Foreskin fibroblast (primary cell): ENCODE measurements at places on chromosomes 7 and 10.
A peak's percentile ranks its signal among the peaks of the same experiment; 100 is the strongest.

DNA sequence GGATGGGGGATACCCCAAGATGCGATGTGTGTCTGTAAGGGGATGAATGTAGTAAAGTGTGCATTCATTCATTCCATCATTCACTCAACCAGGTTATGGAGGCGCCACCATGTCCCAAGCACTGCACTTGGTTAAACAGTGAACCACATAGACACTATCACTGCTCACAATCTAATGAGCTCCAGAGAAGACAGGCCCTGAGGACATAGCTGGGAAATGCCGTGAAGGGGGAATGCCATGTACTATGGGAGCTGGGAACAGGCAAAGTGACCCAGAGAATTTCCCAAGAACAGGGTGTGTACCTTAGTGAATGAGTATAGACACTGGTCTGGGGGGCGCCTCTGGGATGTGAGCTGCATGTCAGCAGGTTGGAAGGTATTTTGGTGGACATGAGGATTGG is 44.5 kb upstream of the LBX1 start:
- no peak for DNase-seq

DNA sequence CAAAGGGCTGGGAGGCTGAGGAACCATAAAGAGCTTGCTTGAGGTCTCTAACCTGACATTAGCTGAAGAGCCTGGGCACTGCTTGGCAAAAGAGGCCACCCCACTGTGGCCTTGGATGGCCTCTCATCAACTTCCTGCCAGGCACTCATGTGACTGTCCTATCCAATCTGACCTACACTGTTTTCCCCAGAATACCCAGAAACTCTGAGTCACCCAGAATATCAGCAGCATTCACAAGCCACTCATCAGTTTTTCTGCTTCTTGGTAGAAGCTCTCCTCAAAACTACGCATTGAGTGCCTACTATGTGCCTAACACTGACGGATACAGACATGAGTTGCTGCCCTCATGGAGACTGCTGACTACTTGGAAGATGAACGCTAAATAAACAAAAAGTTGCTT is 4.1 kb upstream of the NT5C2 start:
- peak; percentile 85 for DNase-seq

- peak; percentile 64 for DNase-seq
Observed at GRCh38 chr10:17026686-17027485, 102.7 kb downstream of the CUBN start.

DNA sequence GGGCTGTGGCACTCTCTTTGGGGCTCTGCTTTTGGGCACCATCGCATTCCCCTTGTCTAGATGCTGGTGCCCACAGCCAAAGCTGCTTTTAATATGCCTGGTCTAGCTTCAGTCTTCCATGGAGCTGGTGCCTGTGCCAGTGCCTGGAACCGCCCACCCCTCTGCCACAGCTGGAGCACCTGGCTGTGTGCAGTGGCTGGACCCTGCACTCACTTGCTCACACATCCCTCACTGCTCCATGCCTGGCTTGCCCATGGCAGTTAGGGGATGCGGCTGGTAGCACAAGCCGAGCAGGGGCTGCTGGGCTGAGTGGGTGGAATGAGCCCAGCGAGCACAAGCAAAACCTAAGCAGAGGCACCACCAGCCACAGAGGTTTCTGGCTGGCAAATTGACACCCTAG is 1145.9 kb upstream of the LRRTM3 start:
- no peak for DNase-seq

GRCh38 chr10:117653170-117653515 is 110.6 kb downstream of the EMX2 start:
- DNase-seq = peak; percentile 87

- DNase-seq = peak; percentile 79
Observed at GRCh38 chr10:115355162-115355760, 262.1 kb downstream of the ATRNL1 start.

GRCh38 chr10:7441403-7442147 is 30.7 kb upstream of the SFMBT2 start:
- no peak for DNase-seq

GRCh38 chr10:63670291-63670898 is 149.2 kb downstream of the REEP3 start:
- no peak for DNase-seq

- no peak for DNase-seq
Observed at GRCh38 chr10:77799352-77799751, 127.2 kb downstream of the DLG5 start.

- DNase-seq = no peak
Observed at GRCh38 chr10:69911613-69912528, 110.2 kb downstream of the COL13A1 start.

- no peak for DNase-seq
Observed at GRCh38 chr10:117259279-117259678, 18.4 kb downstream of the SLC18A2 start.

DNA sequence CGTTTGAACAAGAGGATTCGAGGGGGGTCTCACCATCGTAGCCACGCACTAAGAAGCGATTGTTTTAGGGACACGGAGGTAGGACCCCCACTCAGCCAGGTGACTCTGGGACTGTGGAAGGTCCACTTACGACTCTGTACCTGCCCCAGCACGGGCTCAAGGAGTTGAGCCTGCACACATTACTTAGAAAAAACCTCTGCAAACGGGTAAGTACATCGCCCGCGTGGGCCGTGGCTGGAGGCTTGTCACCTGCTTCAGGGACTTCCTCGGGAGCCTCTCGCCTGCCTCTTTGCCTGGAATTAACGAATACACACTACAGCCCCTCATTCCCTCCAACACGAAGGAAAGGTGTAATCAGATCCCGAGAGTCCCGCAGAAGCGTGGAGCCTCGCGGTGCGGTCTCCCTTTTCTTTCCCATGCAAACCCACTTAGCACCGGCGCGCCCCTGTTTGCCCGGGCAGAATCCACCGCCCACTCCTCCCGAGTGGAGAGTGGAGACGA is 826 bp downstream of the PODXL start:
- no peak for DNase-seq

- no peak for DNase-seq
Observed at GRCh38 chr10:45386657-45387056, 12.6 kb downstream of the ALOX5 start.

- peak; percentile 31 for DNase-seq
Observed at GRCh38 chr7:2282185-2282751, 32.0 kb downstream of the SNX8 start.

DNA sequence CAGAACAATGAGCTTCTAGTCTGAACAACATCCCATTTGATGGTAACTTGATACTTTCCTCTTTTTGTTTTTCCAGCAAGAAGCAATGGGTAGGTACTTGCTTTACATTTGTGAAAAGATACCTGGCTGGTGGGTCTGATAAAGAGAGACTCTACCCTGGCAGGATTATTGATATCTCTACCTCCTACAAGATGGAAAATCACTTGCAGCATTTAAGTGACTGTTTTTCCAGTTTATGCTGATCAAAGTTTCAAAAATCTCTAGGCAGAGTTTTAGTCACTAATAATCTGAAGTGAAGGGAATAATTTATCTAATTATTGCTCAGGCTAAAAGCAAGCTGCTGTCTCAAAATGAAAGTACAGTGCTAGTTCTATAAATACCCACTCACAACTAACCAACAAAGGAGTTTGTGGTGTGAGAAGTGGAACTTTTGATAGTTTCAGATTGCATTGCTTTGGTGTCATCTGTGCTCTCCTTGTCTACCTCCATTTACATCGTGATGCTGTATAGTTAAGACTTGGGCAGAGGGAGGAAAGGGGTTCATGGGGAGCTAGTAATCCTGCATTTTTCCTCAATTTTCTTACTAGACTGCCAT is 86.0 kb upstream of the ANKRD1 start:
- DNase-seq = no peak

DNA sequence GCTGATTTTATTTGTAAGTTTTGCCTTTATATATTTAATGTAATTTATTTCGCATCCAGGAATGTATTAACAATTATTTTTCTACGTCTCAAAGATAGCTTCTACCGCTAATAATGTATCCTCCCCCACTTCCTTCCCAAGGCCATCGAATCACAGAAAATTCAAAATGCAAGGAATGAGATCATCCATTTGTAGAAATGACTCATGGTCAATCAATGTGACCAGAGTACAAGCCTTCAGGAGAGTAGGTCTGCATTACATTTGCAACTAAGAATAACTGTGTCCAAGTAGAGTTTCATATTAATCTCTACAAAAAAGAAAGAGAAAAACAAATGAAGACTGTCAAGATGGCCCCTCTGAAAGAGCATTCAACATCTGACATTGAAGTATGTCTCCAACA is 205.9 kb upstream of the PHF14 start:
- DNase-seq = no peak

- no peak for DNase-seq
Observed at GRCh38 chr10:10821926-10822325, 195.7 kb upstream of the CELF2 start.

- DNase-seq = no peak
Observed at GRCh38 chr10:89552213-89552612, 16.8 kb upstream of the SLC16A12 start.

- no peak for DNase-seq
Observed at GRCh38 chr7:2011266-2012043, 221.3 kb downstream of the MAD1L1 start.
